GM23248 (cell line): ENCODE measurements at places on chromosomes 6 and 20. TPM values are rescaled to one million over a fixed set of nuclear protein-coding genes. Genes with fewer than 3 reads are reported as not detected.

DNA sequence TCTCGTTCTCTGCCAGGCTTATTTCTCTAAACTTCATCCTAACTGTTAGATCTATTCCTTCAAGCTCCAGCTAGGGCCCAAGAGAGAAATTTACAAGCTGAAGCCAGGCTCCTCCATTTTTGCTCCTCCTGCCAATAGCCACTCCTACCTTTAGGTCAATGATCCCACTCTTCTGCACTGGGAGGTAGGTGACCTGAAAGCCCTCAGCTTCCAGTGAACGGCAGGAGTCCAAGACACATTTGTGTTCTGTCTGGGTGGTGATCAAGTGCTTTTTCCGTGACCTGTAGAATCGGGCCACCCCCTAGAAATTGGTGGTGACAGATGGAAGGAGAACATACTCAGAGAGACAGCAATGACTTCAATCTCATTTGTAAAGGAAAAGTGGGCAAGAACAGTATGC lies 8.9 kb downstream of the NFS1 start:
- DNase-seq = no peak

The ZC3H12D gene
- total RNA-seq = 0.54 TPM in 1 of 2 replicates, not detected in the other

DNA sequence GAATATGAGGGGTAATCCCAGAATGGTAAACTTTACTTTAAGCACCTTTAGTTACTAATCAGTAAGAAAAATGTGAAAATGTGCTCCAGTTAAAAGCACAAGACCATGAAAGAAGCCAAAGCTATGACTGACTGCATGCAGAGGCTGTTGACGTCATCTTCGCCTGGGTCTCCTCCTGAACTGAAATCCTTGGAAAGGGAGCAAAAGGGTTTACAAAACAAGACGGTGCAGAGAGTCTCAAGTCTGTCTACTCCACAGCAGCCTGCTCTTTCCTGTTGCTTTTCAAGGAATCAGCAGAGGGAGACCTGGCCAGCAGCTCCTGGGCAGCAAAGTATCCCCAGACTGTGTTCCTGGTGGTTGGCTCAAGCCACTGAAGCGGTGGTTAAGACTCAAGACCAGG lies 10.2 kb downstream of the FKBP1A start:
- DNase-seq = peak; percentile 87

GRCh38 chr20:13718171-13718570 lies 66.5 kb downstream of the ESF1 start:
- DNase-seq = no peak

DNA sequence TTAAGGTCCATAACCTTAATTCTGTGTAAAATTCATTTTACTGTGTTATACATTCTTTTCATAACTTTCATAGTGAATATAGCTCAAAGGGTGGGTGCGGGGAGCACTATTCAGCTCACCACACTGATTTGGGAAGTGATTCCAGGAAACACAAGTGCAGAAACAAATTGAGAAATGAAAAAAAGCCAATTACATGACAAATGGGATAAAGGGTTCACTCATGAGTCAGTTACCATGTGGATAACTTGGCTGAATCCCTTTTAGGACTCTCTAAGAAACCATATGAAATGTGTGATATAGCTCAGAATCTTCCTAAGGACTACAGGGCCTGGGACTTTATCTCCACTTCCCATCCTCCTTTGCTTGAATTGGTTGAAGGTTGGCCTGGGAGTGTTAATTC lies 3.1 kb upstream of the BTN2A1 start:
- DNase-seq = peak; percentile 56

The ULBP2 gene
- 11.4 and 23.8 TPM in 2 replicates for total RNA-seq

DNA sequence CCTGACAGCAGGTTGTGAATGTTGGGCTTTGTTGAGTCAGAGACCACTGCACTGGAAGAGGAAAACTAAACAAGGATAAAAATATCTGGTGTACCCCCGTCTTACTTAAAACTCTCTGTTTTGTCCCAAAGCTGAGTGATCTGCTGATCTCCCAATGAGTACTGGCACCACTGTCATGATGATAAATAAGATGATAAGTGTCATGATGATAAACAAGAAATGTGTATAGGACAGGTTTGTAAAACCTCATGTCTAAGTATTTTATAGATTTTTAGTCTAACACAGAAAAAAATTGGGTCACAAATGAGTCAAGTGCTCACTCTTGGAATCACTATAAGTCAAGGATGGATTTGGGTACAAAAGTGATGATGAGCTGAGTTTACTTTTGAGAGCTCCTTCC lies 8.5 kb upstream of the SIM1 start:
- no peak for DNase-seq
